NCI-H1105 treated with DMSO at 0.1 percent for 48 hours (cell line): ENCODE measurements at places on chromosomes 2 and 18.

DNA sequence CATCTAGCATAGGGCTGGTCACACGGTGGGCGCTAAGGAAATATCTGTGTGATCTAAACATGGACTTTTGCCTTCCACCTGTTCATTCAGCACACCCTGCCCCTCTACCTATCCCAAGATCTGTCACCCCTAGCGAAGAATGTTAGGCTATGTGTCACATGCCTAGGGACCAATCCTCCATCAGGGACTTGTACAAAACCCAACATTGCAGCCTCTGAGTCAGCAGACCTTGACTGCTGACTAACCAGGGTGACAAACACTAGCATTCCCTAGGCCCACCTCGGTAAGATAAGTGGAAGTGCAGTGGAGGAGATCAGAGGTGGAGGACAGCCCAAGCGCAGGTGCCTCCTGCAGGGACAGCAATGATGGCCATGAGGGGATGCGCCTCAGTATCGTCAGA, 99.2 kb downstream of the SOX11 start:
- DNase-seq = no peak

DNA sequence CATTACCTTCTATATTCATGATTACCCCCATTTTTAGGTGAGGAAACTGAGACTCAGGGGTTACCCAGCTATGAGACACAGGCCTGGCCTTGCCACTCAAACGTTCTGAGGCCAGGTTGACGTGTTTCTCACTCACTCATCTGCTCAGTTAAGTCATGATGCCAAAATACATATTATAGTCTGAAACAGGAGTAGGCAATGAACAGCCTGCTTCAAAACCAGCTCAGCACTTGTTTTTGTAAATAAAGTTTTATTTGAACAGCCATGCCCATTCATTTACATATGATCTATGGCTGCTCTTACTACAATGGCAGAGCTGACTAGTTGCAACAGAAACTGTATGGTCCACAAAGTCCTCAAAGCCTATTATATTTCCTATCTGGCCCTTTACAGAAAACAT, 74.1 kb upstream of the SMAD2 start:
- no peak for DNase-seq

- no peak for DNase-seq
Measured at GRCh38 chr2:44271296-44271695, 4.0 kb upstream of the SLC3A1 start.

DNA sequence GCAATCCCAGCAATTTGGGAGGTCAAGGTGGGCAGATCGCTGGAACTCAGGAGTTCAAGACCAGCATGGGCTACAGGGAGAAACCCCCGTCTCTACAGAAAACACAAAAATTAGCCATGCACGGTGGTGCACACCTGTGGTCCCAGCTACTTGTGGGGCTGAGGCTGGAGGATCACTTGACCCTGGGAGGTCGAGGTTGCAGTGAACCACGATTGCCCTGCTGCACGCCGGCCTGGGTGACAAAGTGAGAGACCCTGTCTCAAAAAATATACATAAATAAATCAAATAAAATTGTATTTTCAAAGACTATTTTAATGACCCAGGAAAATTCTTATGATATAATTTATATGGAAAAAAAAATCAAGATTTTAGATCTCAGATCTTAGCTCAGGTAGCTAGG, 191.5 kb downstream of the ZFP36L2 start:
- no peak for DNase-seq

GRCh38 chr2:84038866-84039265, 420.2 kb downstream of the SUCLG1 start:
- DNase-seq = no peak

DNA sequence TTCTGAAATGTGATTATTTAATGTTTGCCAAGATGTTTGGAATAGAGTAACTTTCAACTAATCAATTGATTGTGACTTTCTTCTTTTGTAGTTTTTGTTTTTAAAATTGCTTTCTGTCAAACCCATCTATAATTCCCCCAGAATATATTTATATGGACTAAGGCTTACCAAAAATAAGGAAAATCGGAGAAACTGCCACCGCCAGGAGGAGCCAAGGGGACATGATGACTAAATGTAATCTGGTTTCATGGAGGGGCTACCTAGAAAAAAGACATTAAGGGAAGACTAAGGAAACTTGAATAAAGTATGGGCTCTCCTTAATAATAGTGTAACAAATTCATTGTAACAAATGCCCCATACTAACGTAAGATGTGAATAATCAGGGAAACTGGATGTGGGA, 19.5 kb downstream of the BOLA3 start:
- no peak for DNase-seq
